ENCODE measurements at places on chromosomes 3 and 15.

GRCh38 chr3:31191354-31191753 lies 296.9 kb upstream of the GADL1 start:
- no peak for DNase-seq
- no peaks in the 10 kb centered on the region for H3K4me1 ChIP-seq
- H3K36me3 ChIP-seq = no peaks in the 10 kb centered on the region

GRCh38 chr3:124272605-124273151 lies 280.8 kb upstream of the ROPN1 start:
- H3K4me1 ChIP-seq = no peaks in the 10 kb centered on the region
- H3K36me3 ChIP-seq = no peaks in the 10 kb centered on the region
- no peak for DNase-seq
- no peak overlapping the region for H3K27ac ChIP-seq
- no peak overlapping the region for H3K4me3 ChIP-seq

DNA sequence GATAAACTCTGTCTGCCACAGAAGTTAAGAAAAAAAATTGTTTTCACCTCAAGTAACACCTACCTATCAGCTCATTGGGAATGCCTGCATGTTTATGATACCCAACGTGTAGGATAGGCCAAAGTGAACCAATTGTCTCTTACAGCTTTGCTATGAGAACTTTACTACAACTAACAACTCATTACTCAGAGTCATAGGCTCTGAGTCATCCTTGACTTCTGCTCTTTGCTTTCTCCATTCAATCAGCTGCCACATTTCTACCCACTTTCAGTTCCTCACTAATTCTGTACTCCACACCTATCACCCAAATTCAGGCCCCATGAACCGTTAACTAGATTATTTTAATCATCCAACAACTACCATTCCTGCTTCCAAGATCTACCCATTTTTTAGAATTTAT lies 843.9 kb downstream of the TUSC7 start:
- DNase-seq = no peak
- no peak overlapping the region for H3K4me3 ChIP-seq
- no peaks in the 10 kb centered on the region for H3K27me3 ChIP-seq
- H3K36me3 ChIP-seq = no peaks in the 10 kb centered on the region
- H3K4me1 ChIP-seq = no peaks in the 10 kb centered on the region

DNA sequence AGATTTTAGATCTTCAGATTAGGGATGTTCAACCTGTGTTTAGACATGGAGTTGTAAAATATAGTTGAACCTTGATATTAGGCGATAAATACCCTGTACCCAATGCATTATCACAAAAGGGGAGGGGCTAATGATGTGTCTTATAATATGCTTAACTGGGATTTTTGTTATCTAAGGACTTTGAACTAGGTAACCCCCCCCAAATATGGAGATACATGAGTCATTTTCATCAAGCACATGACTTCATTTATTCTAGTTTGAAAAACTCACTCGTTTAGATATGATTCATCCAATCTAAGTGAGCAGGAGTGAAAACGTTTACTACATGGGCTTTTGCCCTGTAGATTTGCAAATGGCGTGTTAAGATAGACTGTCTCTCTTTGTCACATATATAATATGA lies 212.4 kb downstream of the IL5RA start:
- H3K36me3 ChIP-seq = no peaks in the 10 kb centered on the region
- no peaks in the 10 kb centered on the region for H3K4me1 ChIP-seq
- no peak overlapping the region for H3K27ac ChIP-seq
- H3K27me3 ChIP-seq = no peaks in the 10 kb centered on the region
- H3K4me3 ChIP-seq = no peak overlapping the region

- H3K4me1 ChIP-seq = peaks cover 3% of the 10 kb centered on the region
- peak; percentile 41 for DNase-seq
- H3K36me3 ChIP-seq = no peaks in the 10 kb centered on the region
- H3K4me3 ChIP-seq = peak overlapping the region; percentile 43
- no peak overlapping the region for H3K27ac ChIP-seq
These were observed 62.2 kb downstream of the CASR start for GRCh38 chr3:122245513-122246174.

GRCh38 chr15:78387246-78388037 lies 47.3 kb downstream of the CRABP1 start:
- peaks cover 3% of the 10 kb centered on the region for H3K27me3 ChIP-seq
- H3K4me1 ChIP-seq = no peaks in the 10 kb centered on the region
- H3K27ac ChIP-seq = no peak overlapping the region
- no peak for DNase-seq
- no peaks in the 10 kb centered on the region for H3K36me3 ChIP-seq

DNA sequence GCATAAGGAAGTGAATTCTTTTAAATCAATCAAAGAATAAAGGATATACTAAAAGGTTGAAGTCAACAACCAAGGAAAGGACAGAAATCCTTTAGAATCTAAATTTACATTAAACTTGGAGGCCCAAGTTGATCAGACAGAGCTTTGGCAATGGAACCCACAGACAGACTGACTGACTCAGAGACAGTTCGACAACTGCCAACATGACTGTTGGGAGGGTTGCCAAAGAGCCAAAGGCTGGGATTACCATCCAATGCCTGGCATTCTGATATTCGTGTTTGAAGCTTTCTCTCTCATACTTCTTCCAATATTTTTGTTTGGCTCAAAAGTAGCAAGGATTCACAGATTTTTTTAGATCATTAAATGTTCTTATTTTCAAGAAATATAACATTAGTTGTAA lies 406.1 kb downstream of the PLCL2 start:
- H3K4me3 ChIP-seq = no peak overlapping the region
- no peaks in the 10 kb centered on the region for H3K4me1 ChIP-seq
- H3K27ac ChIP-seq = no peak overlapping the region
- DNase-seq = no peak

DNA sequence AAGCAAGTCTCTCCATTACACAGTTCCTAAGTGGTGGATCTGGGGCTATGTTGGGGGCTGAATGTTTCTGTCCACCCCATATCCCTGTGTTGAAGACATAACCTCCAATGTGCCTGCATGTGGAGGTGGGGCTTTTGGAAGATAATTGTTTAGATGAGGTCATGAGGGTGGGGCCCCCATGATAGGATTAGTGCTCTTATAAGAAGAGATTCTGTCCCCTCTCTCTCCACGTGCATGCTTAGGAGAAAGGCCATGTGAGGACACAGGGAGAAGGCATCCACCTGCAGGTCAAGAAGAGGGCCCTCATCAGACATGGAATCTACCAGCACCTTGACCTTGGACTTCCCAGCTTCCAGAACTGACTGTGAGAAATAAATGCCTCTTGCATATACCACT lies 231.0 kb upstream of the CHRNA7 start:
- H3K4me3 ChIP-seq = no peak overlapping the region
- no peak overlapping the region for H3K27ac ChIP-seq
- no peaks in the 10 kb centered on the region for H3K27me3 ChIP-seq
- DNase-seq = no peak
- no peaks in the 10 kb centered on the region for H3K4me1 ChIP-seq

DNA sequence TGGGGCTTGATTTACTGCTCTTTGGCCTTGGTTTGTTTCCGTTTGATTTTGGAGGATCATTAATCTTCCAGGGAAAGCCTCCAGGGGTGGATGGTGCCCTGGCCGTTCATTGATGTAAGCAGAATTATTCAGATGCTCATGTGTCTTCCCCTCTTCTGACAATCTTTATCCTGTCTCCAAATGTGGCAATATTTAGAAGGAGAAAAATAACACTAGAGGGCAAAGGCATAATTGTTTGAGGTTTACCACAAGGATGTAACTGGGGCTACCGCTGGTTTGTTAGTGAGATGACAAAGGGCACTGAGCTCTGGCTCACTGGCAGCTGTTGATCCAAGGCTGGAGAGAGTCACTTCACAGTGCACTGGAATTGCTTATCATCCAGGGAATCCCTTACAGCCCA lies 18.2 kb upstream of the PLCL2 start:
- H3K27me3 ChIP-seq = peaks cover 27% of the 10 kb centered on the region
- no peaks in the 10 kb centered on the region for H3K36me3 ChIP-seq
- no peak overlapping the region for H3K4me3 ChIP-seq
- H3K4me1 ChIP-seq = no peaks in the 10 kb centered on the region
- no peak overlapping the region for H3K27ac ChIP-seq

- no peaks in the 10 kb centered on the region for H3K4me1 ChIP-seq
- no peak overlapping the region for H3K4me3 ChIP-seq
- H3K27ac ChIP-seq = no peak overlapping the region
- H3K27me3 ChIP-seq = no peaks in the 10 kb centered on the region
- no peaks in the 10 kb centered on the region for H3K36me3 ChIP-seq
These were observed 80.7 kb downstream of the ABI3BP start for GRCh38 chr3:100912571-100912970.

- no peak overlapping the region for H3K27ac ChIP-seq
- no peaks in the 10 kb centered on the region for H3K36me3 ChIP-seq
- no peaks in the 10 kb centered on the region for H3K27me3 ChIP-seq
- DNase-seq = no peak
- no peak overlapping the region for H3K4me3 ChIP-seq
These were observed 52.8 kb downstream of the CCR4 start for GRCh38 chr3:33004205-33004604.

All from CD4-positive, CD25-positive, alpha-beta regulatory T cell (primary cell).